ENCODE measurements at places on chromosomes 7 and 10.
A peak's percentile ranks its signal among the peaks of the same experiment; 100 is the strongest.

DNA sequence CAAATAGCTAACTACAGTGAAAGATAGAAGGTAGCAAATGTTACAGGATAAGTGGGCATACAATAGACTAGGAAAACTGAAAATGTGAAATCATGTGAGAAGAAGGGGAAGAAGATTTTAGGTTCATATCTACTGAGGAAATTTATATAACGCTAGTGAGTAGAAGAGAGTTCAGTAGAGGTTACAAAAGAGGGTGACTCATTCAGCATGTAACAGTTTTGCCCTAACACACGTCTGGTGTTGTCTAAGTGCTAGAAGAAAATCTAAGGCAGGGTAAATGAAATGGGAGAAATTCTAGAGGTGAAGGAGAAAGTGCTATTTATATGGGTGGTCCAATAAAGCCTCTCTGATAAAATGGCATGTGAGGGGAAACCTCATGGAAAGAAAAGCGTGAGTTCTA, 731.4 kb upstream of the POT1 start:
- DNase-seq: no peak

DNA sequence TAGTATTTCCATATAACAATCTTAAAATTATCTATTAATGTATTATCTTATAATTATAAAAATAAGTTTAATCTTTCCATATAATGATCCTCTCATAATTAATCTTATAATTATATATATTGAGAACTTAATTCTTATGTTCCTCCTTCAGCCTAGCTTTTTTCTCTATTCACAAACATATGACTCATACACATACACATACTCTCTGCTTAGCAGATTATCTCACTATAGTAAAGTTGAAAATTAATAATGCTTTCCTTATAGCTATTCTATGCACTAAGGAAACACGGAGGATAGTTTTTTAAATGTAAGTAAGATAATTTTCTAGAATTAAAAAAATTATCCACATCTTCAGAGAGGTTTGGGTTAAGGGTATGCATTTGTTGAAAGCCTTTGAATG, 47.7 kb upstream of the ITGB8 start:
- DNase-seq: no peak

- no peak for DNase-seq
These were observed 465.3 kb downstream of the REEP3 start for GRCh38 chr10:63986536-63986935.

GRCh38 chr10:11647676-11648075, 36.2 kb upstream of the USP6NL start:
- DNase-seq: no peak

GRCh38 chr10:72176701-72177100, 39.1 kb upstream of the ANAPC16 start:
- no peak for DNase-seq

- no peak for DNase-seq
These were observed 23.1 kb upstream of the SAR1A start for GRCh38 chr10:70193391-70193844.

DNA sequence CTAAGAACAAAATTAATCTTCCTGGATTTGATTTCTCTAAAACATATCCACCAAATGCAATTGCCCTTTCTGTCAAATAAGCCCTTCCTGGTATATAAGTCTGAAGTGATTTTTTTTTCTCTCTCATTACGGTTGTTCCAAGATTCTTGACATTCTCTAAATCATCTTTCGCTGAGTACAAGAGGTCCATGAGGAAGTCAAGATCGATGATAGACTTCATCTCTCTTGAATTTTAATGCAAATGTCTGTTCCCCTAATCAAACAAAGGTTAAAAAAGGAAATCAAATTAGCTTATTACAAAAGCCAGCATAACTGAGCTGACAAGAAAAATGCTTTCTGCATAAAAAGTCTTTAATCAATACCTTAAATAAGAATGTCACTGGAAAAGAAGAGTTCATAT, 77.4 kb upstream of the ITGB1 start:
- DNase-seq: no peak

DNA sequence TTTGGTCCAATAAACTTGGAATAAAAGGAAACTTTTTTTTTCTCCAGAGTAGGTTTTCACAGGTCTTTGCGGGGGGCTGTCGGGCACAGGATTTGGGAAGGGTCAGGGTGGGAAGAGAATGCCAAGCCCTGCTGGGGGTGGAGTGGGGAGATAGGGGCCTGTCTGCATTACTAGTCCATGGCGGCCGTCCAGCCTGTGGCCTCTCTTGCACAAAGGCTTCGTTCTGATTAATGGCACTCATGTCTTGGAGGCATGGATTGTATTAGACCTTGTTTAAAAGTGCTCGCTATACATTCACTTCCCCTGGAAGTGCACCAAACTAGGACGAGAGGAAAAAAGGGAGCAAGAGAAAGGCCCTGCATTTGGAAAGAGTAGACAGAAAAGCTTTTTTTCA, 37.2 kb downstream of the LRMDA start:
- DNase-seq: no peak

DNA sequence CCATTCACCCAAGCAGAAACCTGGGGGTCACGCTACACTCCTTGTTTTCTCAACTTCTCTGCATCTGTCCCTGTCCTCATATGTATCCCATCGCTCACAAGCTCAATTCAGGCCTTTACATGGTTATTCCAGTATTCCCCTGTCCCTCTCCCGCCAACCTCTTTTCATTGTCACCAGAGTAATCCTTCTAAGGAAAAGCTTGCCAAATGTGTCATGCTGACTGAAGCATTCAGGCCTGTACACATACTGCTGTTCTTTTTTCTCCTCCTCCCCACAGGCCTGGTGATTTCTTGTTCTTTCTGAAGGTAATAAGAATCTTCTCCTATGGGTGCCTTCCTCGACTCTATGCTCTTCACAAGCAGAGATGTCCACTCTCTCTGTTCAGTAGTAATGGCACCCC, 282.2 kb downstream of the PHTF2 start:
- DNase-seq: no peak

DNA sequence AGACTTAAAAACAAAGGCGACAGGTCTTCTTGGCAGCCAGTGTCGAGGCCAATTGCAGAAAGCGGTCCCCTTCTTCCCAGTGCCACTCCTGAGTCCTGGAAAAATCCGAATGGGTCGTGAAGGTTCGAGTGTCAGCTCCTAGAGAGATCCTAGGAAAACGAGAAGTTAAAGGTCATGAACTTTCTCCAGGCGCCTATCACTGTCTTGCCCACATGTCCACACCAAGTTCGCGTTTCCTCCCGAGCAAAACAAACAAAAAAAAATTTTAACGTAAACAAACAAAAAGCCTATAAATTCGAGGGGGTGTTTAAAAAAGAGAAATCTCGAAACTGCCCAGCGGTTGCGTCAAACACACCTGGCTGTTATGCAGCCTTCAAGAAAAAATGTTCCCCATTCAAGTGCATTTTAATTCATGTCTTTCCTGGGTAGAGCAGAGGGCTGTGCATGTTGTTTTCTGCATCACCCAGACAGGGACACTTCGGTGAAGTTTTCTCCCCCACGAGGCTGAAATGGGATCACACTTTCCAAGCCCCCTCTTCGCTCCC, 1.5 kb downstream of the ARHGAP21 start:
- DNase-seq: no peak

GRCh38 chr7:99930376-99930775, 956 bp upstream of the GJC3 start:
- DNase-seq: no peak

GRCh38 chr7:94698275-94698674, 42.3 kb upstream of the SGCE start:
- no peak for DNase-seq

DNA sequence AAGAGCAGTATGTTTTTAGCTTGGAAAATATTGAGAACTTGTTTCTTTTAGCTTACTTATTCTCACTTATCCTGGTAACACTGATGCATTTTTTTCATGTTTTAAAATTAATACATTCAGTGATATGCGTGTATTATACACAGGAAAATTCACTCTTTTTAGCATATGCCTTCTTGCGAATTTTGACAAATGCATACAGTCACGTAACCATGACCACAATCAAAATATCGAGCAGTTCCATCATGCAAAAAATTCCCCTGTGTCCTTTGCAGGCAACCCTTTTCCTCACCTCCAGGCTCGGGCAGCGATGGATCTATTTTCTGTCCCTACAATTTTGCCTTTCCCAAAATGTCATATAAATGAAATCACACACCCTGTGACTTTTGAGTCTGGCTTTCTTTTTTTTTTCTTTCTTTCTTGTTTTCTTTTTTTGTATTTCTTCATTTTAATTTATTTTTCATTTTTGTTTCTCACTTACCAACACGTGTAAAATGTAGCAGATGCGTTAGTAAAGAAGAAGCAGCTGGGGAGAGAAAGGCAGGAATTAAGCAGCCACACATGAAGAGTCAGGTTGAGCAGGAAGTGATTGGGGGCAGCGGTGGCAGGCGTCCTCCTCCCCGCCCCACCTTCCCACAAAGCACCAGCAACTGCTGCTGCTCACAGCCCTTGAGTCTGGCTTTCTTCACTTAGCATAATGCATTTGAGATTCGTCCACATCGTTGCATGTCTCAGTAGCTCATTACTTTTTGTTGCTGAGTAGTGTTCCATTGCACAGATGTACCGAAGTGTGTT, 29.9 kb downstream of the ADRB1 start:
- peak; percentile 6 for DNase-seq

DNA sequence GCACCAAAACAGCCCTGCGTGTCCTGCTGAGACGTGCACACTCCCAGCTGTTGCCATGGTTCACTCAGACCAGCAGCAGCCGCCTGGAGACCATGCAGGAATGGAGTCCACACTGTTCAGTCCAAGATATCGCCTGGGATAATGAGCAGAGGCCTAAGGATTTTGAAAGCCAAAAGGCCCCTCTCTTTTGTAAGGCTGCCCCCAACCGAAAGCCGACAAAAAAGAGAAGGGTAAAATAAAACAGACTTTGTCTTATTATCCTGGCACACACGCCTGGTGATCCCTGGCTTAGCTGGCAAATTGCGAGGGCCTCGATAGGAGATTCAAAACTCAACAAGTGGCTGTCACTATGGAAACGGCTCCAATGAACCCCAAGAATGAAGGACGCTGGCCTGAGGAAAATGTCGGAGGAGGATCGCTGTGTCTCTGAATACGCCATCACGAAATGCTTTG, 263.6 kb downstream of the SKIDA1 start:
- no peak for DNase-seq

- DNase-seq: no peak
These were observed 215.3 kb upstream of the RHOBTB1 start for GRCh38 chr10:61159253-61159652.

DNA sequence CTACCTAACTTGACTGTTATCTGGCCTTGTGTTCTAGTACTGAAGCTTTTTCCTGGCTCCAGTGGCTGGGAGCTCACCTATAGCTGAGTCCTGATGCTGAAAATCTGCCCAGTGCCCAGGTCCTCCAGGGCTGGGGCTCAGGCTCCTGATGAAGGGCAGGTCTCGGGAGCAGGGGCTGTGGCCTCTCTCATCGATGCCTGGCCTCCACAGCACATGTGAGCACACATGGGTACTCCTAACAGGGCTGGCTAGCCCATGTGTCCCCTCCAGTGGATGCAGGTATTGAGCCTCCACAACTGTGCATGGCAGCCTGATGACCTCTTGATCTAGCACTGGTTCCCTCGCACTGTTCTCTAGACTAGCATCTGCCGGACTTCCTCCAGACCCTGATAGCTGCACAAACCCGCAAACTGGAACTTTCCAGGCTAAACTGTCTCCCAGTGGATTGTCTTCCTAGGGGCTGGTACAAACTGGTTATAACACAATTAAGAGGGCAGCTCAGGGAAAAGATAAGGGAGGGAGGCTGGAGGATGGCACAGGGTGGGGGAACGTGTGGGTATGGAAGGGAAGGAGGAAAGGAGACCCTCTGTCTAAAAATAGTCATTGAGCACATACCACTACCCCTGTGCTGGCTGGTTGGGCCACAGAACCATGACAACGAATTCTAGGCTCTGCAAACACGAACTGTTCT, 35.1 kb downstream of the PLAC9 start:
- DNase-seq: no peak

DNA sequence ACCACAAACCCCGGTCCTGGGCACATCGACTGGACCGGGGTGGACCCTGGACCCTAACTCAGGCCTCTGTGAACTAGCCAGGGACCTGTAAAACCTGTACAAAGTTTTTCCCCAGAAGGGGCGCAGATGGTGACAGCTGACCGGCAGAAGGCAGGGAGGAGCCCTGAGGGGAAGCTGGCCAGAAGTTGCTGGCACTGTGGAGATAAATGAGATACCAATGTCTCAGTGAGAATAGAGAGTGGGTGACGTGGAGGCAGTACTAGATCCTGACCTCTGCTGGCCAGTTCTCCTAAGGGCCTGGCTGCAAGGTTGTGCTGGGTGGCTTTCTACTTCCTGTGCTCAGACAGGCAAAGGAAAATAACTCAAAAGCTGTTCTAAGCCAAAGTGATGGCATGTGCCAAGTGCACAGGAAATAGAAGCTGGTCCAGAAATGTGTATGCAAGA, 10.6 kb upstream of the TSPAN14 start:
- DNase-seq: no peak

DNA sequence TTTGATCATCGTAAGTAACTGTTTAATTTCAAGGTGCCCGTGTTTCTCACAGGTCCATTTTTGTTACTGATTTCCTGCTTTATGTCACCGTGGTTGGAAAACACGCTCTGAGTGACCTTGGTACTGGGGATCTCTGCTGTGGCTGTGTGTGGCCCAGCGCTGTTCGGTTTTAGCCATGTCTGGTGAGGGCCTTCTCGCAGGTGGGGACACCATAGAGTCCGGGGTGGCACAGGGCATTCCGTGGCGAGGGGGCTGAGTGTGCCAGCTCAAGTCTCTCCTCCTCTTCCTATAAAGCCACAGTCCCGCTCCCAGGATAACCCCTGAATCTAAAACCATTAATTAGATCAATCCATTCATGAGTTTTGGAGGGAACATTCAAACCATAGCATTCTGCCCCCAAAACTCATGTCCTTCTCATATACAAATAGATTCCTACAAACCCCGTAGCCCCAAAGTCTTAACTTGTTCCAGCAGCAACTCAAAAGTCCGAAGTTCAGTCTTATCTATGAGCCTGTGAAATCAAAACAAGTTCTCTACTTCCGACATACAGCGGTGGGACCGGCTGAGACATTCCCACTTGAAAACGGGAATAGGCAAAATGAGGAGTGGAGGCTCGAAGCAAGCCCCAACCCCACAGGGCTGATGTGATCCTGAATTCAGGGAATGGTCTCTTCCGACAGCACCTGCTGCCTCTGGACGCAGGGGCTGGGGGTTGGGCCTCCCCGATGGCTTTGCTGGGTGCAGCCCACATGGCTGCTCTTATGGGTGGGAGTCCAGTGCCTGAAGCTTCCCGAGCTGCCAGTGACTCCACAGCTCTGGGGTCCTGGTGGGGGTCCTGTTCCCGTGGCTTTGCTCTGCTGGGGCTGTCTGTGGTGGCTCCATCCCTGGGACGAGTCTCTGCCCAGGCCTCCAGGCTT, 55.0 kb upstream of the NKX6-2 start:
- no peak for DNase-seq

DNA sequence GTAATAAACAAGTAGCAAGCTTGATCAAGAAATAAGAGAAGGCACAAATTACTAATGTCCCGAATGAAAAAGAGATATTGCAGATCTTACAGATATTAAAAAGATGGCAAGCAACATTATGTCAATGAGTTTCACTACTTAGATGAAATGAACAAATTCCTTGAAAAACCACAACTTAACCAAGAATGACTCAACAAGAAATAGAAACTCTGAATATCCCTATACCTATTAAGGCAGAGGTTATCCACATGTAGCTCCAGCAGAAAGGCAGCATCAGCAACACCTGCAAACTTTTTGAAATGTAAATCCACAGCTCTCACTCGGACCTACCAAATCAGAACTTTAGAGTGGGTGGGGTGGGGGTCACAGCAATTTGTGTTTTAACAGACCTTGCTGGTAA, 33.6 kb downstream of the PDE1C start:
- no peak for DNase-seq
